ENCODE measurements at places on chromosomes 16 and 17.

GRCh38 chr17:78421534-78422266 is 43.3 kb downstream of the PGS1 start:
- DNase-seq: peak; percentile 72

- DNase-seq: no peak
Measured at GRCh38 chr17:70265471-70265870, 96.1 kb downstream of the KCNJ2 start.

DNA sequence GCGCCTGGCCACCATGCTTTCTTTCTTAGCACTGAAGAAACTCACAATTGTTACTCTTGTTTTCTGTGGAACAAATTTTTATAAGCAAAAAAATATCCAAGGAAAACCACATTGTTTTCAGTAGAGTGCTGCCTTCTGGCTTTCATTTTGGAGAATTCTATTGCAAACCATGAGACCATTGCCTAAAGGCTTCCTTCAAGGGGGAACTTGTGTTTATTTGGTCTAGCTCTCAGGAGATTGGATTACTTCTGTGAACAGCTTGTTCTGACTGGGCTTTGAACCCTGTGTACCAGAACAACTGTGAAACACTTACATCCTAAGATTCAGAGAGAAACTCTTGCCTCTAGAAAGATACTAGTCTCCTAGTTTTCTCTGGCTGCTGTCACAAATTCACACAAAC is 32.1 kb downstream of the TOM1L1 start:
- DNase-seq: no peak

GRCh38 chr16:29028457-29029167 is 43.8 kb downstream of the LAT start:
- DNase-seq: no peak

DNA sequence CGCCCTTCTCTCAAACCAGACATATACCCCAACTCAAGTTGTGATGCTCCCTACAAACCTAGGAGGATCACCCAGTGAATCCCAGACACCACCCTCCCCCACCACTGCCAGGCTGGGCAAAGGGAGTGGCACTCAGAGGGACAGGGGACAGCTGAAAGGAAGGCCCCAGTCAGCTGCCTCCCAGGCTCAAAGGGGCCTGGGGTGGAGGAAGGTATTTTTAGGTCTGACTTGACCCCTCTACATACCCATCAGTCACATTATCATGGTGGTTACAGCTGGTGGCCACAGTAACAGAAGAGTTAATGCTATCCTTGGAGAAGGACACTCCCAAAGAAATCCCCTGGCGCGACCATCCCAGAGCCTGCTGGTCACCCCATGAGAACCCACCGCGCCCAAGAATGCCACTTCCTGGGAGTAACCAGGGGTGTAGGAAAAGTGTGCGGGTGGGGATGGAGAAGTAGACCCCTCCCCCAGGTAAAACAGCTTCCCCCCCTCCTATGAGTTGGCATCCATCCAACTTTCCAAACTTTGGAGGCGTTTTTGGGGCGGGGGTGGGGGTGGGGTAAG is 1.1 kb downstream of the CACNB1 start:
- no peak for DNase-seq

DNA sequence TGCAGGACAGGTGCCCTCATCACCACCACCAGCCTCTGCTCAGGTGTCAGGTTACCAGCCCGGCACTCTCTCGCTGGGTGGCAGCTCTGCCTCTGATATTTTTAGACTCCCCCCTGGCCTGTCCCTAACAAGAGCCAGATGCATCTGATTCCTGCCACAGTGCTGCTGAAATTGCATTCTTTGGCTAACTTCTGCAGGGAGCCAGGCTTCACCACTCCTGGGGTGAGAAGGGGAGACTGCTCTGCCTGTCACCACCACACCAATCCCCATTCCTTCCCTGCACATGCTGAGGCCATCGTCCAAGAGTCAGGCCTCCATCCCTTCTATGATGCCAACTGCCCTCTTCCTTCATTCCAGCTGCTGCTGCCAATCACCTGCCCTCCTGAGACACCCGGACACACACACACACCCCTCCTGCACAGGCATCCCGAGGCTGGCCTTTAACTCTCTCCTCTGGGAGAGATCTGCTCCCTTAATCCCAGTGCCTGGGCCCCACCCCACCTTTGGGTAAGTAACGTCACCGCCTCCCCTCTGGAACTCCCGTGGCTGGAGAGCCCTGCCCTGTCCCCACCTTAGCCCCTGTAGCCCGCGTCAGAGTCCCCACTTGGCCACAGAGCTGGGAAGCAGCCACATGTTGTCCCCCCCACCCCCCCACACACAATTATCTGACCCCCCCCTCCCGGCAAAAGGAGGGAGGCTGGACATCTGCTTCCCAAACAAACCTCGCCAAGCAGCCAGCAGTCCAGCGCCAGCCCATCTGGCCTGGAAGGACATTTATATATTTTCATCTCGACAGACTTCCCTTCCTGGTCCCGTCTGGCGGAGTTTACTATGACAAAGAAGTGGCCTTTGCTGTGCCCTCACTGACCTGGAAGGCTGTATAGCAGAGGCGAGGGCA is 2.8 kb downstream of the EMP2 start:
- DNase-seq: no peak

- peak; percentile 28 for DNase-seq
Measured at GRCh38 chr17:55090079-55090492, 121.5 kb downstream of the STXBP4 start.

GRCh38 chr17:19708431-19709175 is 7.8 kb downstream of the SLC47A2 start:
- DNase-seq: no peak

DNA sequence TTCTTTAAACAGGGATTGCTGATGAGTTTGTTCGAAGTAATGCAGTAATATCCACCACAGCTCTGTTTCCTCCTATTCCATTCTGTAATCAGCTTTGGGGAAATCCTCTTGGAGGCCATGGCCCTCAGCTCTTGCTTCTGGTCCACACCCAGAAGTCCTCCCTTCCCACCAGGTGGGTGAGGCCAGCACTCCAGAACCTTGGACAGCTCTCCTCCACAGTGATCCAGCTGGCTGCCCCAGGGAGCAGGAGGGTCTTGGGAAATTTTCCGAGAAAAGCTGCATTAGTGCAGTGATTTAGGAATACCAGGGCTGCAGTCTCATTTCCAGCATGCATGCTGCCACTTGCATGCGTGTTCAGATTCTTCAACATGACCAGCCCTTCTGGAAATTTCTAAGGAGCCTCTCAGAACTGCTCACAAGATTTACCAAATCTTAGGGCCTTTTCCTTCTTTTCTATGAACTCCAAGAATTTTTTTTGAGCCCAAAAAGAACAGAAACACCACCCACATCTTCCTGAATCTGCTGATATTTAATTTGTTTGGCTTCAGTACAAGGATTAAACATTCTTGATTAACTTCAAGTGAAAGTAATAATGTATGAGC is 4.2 kb downstream of the SMPD3 start:
- DNase-seq: no peak
